CD4-positive, CD25-positive, alpha-beta regulatory T cell (primary cell): ENCODE measurements at places on chromosomes 7 and 10. TPM values are rescaled to one million over a fixed set of nuclear protein-coding genes. Genes with fewer than 3 reads are reported as not detected.

The MACC1 gene
- 1.0 TPM for total RNA-seq

The CCL24 gene
- not detected for total RNA-seq

The ANKRD2 gene
- total RNA-seq, result not detected

The TSPAN13 gene
- 1.0 TPM for total RNA-seq

The AGBL3 gene
- 1.0 TPM for total RNA-seq

The NOM1 gene
- 34.9 TPM for total RNA-seq

The VDAC2 gene
- total RNA-seq, result 110 TPM

The BMPER gene
- total RNA-seq, result not detected

The LRRTM3 gene
- not detected for total RNA-seq

The C10orf53 gene
- not detected for total RNA-seq

DNA sequence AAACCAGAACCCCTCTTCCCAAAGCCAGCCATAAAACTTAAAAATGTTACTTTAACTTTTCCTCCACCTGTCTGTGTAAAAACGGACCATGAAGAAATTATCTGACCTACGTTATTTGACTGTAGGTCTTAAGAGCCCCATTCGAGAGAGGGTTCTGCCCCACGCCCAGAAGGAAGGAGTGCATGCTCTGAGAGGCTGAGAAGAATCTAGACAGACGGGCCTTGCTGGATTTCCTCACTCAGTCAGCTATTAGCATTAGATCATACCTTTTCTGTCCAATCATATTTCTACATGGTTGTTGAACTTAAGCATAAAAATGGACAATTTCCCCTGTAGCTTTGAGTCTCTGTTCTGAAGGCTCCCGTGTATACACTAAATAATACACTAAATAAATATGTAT lies 38.1 kb upstream of the WDR11 start:
- no peak overlapping the region for H3K4me3 ChIP-seq
- H3K4me1 ChIP-seq, result no peaks in the 10 kb centered on the region
- H3K27ac ChIP-seq, result no peak overlapping the region
- H3K36me3 ChIP-seq, result no peaks in the 10 kb centered on the region
- H3K27me3 ChIP-seq, result peaks cover 3% of the 10 kb centered on the region

- peaks cover 5% of the 10 kb centered on the region for H3K36me3 ChIP-seq
- no peak overlapping the region for H3K27ac ChIP-seq
- peaks cover 8% of the 10 kb centered on the region for H3K4me1 ChIP-seq
- no peaks in the 10 kb centered on the region for H3K27me3 ChIP-seq
- no peak for DNase-seq
Measured at GRCh38 chr7:22990588-22990949, 23.4 kb downstream of the HYCC1 start.

- no peak overlapping the region for H3K27ac ChIP-seq
- peaks cover 7% of the 10 kb centered on the region for H3K4me1 ChIP-seq
- DNase-seq, result no peak
Measured at GRCh38 chr10:89032141-89032891, 41.7 kb downstream of the FAS start.

- H3K4me1 ChIP-seq, result no peaks in the 10 kb centered on the region
- H3K4me3 ChIP-seq, result no peak overlapping the region
- H3K27me3 ChIP-seq, result no peaks in the 10 kb centered on the region
- no peak overlapping the region for H3K27ac ChIP-seq
Measured at GRCh38 chr10:65708057-65708456, 1217.8 kb upstream of the LRRTM3 start.

DNA sequence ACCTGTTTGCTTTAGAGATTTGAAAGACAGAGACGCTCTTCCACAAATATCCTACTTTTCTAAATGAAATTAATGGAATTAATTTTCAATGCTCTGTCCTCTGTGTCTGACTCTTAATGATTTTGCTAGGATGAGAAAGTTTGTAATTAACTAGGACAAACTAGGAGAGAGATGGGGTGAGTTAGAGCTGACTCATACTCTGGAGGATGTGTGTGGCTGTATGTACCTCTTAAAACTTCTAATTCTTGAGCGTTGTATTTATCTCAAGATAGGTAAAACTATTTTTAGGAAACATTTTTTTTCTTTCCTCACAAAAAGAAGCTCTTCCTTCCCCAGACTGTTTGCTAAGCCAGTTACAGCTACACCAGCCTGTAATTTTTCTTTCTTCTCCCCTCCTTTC lies 178.8 kb upstream of the ANKRD30A start:
- no peak overlapping the region for H3K27ac ChIP-seq
- no peaks in the 10 kb centered on the region for H3K36me3 ChIP-seq
- H3K27me3 ChIP-seq, result no peaks in the 10 kb centered on the region
- H3K4me1 ChIP-seq, result no peaks in the 10 kb centered on the region
- no peak overlapping the region for H3K4me3 ChIP-seq

DNA sequence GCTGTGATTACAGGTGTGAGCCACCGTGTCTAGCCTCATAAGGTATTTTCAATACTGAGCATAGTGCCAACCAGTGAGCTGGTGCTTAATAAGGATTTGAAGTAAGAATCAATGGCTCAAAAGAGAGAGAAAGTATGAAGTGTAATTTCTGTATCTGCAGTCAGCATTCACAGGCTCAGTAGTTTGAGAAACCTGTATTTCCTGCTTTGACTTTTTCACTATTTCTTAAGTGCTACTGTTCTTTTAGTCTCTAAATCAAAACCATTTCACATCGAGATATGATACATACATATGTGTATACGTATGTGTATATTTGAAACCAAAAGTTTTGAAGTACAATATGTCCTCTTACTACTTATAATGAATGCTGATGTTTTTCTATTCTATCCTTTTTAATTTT lies 189.9 kb downstream of the PPP1R9A start:
- DNase-seq, result no peak
- no peaks in the 10 kb centered on the region for H3K27me3 ChIP-seq
- no peaks in the 10 kb centered on the region for H3K4me1 ChIP-seq
- no peaks in the 10 kb centered on the region for H3K36me3 ChIP-seq
- H3K27ac ChIP-seq, result no peak overlapping the region
- no peak overlapping the region for H3K4me3 ChIP-seq

DNA sequence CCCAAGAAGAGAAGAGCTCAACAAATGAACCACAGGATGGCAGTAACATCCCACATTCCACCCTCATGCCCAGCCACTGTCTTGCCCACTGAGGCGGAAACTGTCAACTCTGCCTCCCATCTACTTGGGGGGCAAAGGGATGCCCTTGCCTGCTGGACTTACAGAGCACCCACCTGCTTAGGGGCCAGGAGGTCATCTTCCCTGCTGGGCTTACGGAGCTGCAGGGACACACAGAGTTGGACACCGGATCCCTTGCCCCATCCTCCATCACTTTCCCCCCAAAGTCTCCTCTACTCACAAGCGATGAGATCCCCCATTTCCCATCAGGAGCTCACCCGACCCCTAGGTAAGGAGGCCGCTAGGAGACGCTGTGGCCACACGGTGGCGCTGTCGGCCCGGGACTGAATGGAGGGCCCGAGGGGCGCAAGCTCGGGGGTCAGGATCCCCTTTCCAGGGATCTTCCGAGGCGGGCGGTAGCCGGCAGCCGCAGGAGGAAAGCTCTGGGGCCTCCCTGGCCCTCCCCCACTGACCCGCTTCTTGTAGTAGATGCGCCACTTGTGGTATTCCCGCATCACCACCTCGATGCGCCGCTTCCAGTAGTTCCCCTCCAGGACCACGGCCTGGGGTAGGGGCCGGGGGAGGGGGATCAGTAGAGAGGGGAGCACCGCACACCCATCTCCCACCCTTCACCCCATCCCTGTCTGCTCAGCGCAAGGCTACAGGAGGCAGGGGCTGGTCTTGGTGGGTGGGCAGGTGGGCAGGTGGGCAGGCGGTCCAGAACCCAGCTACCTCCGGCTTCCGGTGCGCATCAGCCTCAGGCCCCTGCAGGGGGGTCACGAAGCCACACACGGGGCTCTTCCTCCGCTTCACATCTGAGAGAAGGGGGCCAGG lies 17.3 kb downstream of the MLXIPL start:
- H3K27ac ChIP-seq, result no peak overlapping the region
- H3K4me3 ChIP-seq, result no peak overlapping the region
- peaks cover 4% of the 10 kb centered on the region for H3K4me1 ChIP-seq
- peak; percentile 41 for DNase-seq

DNA sequence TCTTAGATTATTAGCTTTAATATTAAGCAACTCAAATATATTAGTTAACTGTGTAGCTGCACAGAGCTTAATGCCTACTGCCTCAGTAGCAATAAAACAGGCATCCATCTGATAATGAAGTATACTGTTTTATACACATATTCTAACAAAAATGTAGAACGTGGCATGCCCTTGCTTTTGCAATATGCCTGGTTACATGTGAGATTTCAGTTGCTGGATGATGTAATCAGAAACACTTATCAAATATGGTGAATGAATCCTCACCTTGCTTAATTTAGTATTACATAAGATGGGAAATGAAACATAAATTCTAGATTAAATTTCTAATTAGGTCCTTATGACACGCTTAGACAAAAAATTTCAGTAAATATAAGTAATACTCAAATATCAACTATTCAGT lies 8.0 kb downstream of the DNAJC1 start:
- no peak overlapping the region for H3K4me3 ChIP-seq
- no peaks in the 10 kb centered on the region for H3K36me3 ChIP-seq
- no peak for DNase-seq
- H3K4me1 ChIP-seq, result peaks cover 6% of the 10 kb centered on the region

DNA sequence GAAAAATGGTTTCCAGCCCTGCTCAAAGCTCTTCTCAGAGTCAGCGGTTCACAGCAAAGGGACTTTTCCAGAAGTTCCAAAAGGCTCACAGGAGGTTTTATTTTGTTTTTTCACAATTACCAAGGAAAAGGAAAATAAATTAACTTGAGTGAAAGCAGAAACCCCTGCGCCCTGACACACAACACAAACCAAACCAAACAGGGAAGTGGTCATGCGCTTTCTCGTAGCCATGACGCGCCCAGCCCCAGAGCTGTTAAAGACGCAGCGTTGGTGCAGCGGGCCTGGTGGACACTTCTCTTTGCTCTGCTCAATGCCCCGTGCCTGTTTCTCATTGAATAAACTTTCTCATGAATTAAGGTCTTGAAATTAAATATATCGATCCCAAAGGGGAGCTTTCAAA lies 134.4 kb upstream of the LYZL2 start:
- H3K36me3 ChIP-seq, result no peaks in the 10 kb centered on the region
- H3K27me3 ChIP-seq, result no peaks in the 10 kb centered on the region
- no peaks in the 10 kb centered on the region for H3K4me1 ChIP-seq
- DNase-seq, result no peak

GRCh38 chr7:55977831-55978230 lies 13.4 kb downstream of the NIPSNAP2 start:
- H3K27me3 ChIP-seq, result no peaks in the 10 kb centered on the region
- H3K4me3 ChIP-seq, result no peak overlapping the region
- DNase-seq, result no peak

DNA sequence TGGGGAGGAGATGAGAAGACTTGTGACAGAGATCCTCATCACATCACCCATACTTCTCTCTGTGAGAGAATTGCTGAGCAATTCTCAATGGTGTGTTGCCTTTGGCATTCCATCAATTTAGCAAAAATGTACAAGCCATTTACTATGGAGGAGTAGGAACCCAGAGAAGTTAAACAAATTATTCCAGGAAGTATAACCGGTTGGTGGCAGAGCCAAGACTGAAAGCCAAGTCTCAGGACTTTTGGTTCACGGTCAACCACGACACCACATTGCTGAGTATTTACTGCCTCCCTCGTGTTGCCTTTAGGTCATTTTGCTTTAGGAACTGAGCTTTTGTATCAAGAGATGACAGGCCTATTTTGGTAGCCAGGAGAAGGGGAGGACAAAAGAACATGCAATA lies 88.0 kb upstream of the ELMO1 start:
- H3K4me3 ChIP-seq, result no peak overlapping the region
- peaks cover 5% of the 10 kb centered on the region for H3K27me3 ChIP-seq
- DNase-seq, result no peak
- no peaks in the 10 kb centered on the region for H3K4me1 ChIP-seq

GRCh38 chr7:122989041-122989440 lies 6.5 kb downstream of the TAS2R16 start:
- no peaks in the 10 kb centered on the region for H3K27me3 ChIP-seq
- no peaks in the 10 kb centered on the region for H3K4me1 ChIP-seq
- H3K4me3 ChIP-seq, result no peak overlapping the region
- no peak for DNase-seq
- no peaks in the 10 kb centered on the region for H3K36me3 ChIP-seq
- H3K27ac ChIP-seq, result no peak overlapping the region

DNA sequence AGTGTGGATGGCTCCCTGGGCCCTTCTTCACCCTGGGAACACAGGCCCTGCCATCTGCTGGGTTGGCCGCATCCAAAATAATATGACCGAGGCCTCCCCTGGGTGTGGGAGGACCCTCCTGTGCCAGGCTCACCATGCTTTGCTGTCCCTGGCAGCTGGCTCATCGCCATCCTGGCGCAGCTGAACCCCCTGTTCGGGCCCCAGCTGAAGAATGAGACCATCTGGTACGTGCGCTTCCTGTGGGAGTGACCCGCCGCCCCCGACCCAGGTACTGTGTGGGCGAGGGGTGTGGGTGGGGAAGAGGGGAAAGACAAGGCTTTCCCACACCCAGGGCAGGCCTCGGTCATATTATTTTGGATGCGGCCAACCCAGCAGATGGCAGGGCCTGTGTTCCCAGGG lies 4.8 kb downstream of the ATP6V0E2 start:
- H3K4me3 ChIP-seq, result no peak overlapping the region
- H3K4me1 ChIP-seq, result peaks cover 27% of the 10 kb centered on the region
- no peak for DNase-seq

- no peaks in the 10 kb centered on the region for H3K36me3 ChIP-seq
- H3K4me1 ChIP-seq, result no peaks in the 10 kb centered on the region
- no peak for DNase-seq
- no peaks in the 10 kb centered on the region for H3K27me3 ChIP-seq
- no peak overlapping the region for H3K4me3 ChIP-seq
Measured at GRCh38 chr7:36192053-36192824, 39.2 kb downstream of the EEPD1 start.

GRCh38 chr10:58797356-58797755 lies 284.7 kb downstream of the BICC1 start:
- H3K4me1 ChIP-seq, result no peaks in the 10 kb centered on the region
- no peak overlapping the region for H3K27ac ChIP-seq
- DNase-seq, result no peak
- H3K4me3 ChIP-seq, result no peak overlapping the region

DNA sequence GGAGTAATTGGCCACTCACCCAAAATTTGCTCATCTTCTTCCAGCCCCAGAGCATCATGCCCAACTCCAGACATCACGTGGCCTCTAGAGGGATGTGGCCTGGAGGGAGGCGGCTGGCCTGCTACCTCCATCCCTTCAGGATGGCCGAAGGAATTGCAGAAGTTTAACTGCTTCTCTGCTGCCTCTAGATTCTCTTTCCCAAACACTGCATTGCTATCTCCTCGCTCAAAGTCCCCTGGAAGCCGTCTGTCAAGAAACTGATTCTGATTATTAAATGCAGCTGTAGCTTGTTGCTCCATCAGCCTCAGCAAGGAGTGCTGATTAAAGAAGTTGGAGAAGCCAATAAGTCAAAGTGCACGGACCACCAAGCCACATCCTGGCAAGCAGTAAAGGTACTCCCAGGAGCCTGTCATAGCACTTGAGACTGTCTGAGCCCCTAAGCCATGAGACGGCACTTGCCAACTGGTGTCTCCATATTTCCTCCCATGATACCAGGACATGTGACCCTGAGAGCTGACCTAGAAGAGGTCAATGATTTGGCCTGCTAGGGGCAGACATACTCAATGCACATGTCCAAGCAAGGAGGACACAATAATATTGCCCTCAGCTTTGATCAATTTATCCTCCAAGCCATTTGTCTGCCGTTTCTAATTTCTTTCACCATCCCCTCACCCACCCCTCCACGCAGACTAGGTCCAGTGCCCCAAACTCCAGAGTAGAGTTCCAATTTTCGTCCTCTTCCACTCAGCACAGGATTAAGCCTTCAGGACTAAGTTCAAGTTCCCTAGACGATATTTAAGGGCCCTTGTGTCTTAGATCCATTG lies 84.2 kb downstream of the TBXAS1 start:
- no peak overlapping the region for H3K27ac ChIP-seq
- H3K4me3 ChIP-seq, result no peak overlapping the region
- no peak for DNase-seq
- H3K36me3 ChIP-seq, result no peaks in the 10 kb centered on the region
- peaks cover 9% of the 10 kb centered on the region for H3K4me1 ChIP-seq
- H3K27me3 ChIP-seq, result peaks cover 6% of the 10 kb centered on the region
